ENCODE measurements at places on chromosomes 5 and 9. TPM values are rescaled to one million over a fixed set of nuclear protein-coding genes. Genes with fewer than 3 reads are reported as not detected.

Gene AJM1
- total RNA-seq, result 1.8 TPM

GRCh38 chr5:97096191-97096590 is 46.2 kb downstream of the LIX1 start:
- DNase-seq, result no peak

DNA sequence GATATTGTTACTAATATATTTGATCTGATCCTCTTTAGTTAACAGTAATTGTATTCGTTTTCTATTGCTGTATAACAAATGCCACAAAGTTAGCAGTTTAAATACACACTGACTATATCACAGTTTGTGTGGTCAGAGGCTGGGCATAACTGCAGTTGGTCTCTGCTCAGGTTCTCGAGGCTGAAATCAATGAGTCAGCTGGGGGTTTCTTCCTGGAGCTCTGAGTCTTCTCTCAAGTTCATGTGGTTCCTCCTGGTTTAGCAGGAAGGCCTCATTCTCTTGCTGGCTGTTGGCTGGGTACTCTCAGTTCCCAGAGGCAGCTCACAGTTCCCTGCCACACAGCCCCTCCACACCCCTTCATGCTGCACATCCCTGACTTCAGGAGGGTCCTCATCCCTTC is 20.7 kb downstream of the COL23A1 start:
- DNase-seq, result no peak

DNA sequence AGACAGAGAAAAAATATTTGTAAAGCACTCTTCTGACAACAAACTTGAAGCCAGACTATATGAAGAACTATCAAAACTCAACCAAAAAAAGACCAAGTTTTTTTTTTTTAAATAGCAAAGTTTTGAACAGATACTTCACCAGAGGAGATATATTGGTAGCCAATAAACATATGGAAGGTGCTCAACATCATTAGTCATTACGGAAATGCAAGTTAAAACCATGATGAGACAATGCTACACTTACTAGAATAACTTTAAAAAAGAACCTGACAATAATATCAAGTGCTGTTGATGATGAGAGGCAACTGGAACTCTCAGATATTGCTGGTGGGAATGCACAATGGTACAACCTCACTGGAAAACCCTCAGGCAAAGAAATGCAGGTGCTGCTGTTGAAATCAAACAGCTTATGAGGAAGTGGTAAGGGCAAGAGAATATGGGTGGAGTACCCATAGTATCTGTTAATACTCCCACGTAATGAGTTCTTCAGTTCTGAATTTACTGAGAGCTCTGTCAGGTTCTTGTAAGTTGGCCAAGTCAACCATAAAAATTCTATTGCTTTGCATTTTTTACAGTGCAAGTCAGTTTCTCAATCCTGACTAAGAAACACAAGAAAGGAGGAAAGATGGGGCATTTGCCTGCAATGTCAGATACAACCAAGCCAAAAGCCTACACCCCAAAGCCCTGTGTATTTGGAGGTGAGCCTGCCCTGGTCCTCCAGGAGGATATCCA is 87.3 kb upstream of the GNAQ start:
- no peak for DNase-seq

GRCh38 chr5:174581479-174581878 is 142.9 kb upstream of the MSX2 start:
- DNase-seq, result peak; percentile 79

DNA sequence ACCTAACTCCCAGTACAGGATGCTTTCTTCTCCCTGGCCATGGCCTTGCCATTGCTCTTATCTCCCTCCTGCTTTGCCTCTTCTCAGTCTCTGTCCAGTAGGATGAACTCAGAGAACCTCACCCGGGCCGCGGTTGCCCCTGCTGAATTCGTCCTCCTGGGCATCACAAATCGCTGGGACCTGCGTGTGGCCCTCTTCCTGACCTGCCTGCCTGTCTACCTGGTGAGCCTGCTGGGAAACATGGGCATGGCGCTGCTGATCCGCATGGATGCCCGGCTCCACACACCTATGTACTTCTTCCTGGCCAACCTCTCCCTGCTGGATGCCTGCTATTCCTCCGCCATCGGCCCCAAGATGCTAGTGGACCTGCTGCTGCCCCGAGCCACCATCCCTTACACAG is at the start of gene OR5C1:
Gene OR5C1 (plus strand): TSS at position 103 of the 400 bp plus-strand sequence. CDS start 0 bp downstream, at position 103.
- DNase-seq, result no peak

DNA sequence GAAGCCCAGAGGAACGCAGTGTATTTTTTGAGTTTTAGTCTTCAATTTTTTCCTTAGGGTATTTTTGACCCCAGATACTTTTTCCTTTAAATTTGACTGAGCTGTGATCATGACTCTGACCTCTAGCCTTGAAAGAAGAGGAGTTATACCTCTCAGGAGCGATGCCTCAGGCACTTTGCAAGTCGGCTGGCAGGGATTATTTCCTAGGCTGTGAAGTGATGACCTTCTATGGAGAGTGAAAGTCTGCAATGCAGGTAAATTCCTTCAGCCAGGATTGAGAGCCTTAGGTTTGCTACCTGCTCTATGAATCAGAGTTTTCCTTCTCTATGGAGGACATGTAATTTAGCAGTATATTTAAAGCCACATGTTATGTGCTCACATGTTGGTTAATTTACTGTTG is 10.8 kb upstream of the NUDT12 start:
- peak; percentile 60 for DNase-seq

Gene ECSCR
- 1.6 TPM for total RNA-seq

DNA sequence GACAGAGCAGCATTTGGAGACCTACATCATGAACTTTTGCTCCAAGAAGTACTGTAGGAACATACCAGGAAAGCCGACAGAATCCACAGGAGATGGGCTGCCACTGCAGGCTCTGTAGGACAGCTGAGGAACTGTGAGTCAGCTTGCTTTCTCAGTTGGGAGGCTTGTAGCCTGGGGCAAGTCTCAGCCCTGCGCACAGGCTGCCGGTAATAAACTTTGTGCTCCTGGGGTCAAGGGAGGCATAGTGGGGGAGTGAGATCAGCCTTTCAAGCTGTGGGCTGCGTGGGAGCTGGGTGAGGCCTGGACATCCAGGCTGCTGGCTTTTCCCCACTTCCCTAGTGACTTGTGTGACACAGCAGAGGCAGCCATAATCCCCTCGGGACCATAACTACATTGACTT is 718.0 kb upstream of the CDH10 start:
- peak; percentile 33 for DNase-seq

Gene CHD1
- total RNA-seq, result 62.7 TPM

DNA sequence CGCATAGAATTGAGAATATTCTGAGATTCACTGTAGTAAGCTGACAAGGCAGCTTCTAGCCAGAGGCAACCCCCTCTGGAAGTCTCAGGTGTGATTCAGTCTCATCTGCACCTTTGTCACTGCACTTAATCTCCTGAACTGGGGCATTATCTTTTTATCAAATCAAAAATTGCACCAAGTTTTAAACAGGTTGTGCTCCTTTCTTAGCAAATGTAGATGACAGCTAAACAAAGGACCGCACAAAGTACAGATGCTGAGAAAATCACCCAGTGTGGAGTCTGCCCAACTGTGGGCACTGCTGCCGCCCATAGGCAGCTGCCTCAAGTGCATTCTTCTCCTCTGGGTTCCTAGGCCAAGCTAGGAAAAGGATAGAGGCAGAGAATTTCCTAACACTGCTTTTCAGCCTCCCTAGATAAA is 51.1 kb downstream of the STARD4 start:
- DNase-seq, result peak; percentile 66

- DNase-seq, result no peak
Observed at GRCh38 chr5:53576674-53577073, 16.2 kb downstream of the NDUFS4 start.

GRCh38 chr9:88387552-88388202 is 567 bp upstream of the SPIN1 start:
- DNase-seq, result no peak

Gene MSX2
- total RNA-seq, result 0.42 TPM

DNA sequence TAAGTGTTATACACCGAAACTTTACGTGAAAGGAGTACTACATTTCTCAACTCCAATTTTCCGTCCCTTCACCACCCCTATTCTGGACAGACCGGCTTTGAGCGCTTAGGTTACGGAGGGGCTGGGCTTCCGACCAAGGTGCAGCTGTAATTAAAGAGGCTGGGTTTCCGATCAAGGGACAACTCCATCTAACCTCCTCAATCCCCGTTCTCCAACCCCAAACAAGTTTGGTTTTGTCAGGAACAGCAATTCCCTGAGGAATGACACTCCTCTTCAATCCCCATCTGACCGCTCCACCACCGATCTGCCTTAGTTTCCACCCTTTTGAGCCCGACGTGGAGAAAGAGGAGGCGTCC is 577 bp downstream of the TUT7 start:
- DNase-seq, result no peak

GRCh38 chr9:134486596-134486995 is 155.0 kb upstream of the COL5A1 start:
- DNase-seq, result no peak

DNA sequence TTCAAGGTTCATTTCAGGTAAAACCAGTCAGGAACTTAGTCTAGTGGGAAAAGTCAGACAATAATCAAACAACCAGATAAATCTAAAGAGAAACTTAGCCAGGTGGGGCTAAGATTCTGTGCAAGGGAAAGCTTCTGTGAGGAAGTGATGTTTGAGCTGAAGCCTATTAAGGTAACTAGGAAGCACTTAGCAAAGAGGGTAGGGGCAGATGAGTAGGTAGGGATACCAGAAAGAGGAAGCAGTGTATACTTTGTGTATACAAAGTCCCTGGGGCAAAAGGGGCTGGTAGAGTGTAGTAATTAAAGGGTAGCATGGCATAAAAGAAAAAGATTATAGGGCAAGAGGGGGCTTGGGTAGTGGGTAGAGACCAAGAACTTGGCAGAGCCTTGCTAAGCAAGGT is 3.6 kb upstream of the SPATA24 start:
- no peak for DNase-seq

- no peak for DNase-seq
Observed at GRCh38 chr5:168132241-168132641, 159.2 kb upstream of the WWC1 start.

DNA sequence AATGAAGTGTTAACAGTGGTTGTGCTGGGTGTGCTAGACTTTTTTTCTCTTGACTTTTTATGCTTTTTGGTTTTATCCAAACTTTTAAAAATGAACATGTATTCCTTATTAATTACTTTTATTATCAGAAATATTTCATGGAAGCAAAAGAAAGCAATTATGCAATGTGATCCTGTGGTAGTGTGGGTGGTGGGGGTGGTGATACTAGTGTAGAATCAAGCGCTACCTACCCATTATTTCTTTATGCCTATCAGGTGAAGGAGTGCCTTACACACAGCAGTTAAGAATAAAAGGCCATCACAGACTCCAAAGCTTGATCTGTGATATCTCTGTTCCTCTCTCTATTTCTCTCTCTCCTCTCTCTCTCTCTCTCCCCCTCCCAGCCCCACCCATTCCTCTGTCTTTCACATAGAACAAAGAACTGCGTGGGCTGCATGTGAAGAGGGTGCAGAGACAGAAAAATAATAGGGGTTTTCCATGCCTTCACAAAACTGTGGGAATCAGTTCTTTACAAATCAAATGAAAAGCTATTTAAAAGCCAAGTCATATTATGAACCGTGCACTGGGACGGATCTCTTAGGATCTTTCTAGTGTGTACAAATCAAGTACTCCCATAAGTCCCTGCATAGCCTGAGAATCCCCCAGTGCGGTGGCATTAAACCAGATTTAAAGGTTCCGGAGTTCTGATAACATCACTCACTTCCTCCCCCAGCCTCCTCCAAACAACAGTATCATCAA is 351.2 kb downstream of the RAB3C start:
- DNase-seq, result no peak

- no peak for DNase-seq
Observed at GRCh38 chr9:136701668-136702053, 10.7 kb upstream of the DIPK1B start.

DNA sequence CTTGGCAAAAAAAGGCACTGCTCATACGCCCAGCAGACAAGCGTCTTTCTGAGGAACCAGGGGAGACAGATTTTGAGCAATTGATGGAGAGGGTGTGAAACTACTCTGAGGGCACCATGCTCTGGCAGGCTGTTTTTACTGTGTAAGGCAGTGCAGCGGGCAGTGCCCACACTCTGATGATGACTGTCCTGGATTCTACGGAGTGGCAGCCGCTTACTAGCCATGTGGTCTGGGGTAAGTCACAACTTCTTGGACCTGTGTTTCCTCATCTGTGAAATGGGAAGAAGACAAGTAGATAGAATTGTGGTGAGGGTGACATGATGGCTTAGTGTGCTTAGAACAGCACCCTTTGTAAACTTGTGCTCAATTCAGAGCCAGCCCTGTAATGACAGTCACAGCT is 38.8 kb downstream of the FABP6 start:
- DNase-seq, result no peak

GRCh38 chr9:18459962-18460584 is 13.9 kb upstream of the ADAMTSL1 start:
- no peak for DNase-seq

DNA sequence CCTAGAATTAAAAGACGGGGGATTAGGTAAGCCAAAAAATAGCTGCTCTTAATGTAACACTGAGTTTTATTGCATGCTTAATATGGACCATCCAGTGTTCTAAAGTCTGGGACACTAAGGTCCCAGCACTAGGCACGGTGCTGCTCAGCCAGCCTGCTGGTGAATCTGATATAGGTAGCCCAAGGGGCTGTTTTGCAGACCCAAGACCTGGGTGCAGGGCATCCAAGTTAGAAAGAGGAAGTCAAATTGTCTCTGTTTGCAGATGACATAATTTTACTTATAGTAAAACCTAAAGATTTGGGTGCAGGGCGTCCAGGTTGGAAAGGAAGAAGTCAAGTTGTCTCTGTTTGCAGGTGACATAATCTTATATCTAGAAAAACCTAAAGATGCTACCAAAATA is 17.8 kb downstream of the IFNA5 start:
- no peak for DNase-seq

DNA sequence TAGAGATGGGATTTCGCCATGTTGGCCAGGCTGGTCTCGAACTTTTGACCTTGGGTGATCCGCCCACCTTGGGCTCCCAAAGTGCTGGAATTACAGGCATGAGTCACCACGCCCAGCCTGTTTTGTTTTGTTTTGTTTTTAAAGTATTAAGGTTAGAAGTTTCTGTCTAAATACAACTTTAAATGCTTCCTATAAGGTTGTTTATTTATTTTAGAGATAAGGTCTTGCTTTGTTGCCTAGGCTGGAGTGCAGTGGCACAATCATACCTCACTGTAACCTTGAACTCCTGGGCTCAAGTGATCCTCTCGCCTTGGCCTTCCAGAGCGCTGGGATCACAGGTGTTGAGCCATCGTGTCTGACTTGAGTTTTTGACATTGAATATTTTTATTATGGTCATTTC is 11.4 kb downstream of the MRRF start:
- DNase-seq, result no peak

Gene ADRB2
- total RNA-seq, result 0.26 TPM

- DNase-seq, result no peak
Observed at GRCh38 chr5:158163451-158164295, 304.7 kb upstream of the CLINT1 start.

GRCh38 chr9:119252671-119253299 is 116.5 kb downstream of the BRINP1 start:
- no peak for DNase-seq

DNA sequence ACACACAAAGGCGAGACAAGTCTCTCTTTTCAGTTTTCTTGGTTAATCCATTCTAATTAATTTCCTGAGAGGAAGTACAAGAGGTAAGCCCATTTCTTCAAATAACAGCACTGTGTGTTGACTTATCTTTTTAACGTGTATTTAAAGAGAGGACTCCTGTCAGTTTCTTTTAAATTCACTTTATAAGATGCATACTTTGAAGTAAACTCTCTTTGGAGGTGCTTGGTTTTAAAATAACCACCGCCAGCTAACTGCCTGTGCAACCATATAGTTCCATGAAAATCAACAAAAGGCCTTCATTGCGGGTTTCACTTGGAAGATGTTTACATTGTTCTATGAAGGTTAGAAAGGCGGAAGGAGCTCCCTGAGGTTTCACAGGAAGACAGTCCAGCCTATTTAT is 13.1 kb upstream of the SERINC5 start:
- DNase-seq, result no peak

GRCh38 chr5:163758283-163758711 is 252.9 kb downstream of the MAT2B start:
- DNase-seq, result no peak

Gene HTR1A
- 0.79 TPM for total RNA-seq
